ENCODE measurements at places on chromosomes 3 and 15. TPM values are rescaled to one million over a fixed set of nuclear protein-coding genes. Genes with fewer than 3 reads are reported as not detected.

Gene PLSCR2
- total RNA-seq: not detected

Gene CPN2
- not detected for total RNA-seq

Gene GCHFR
- 1.3 TPM for total RNA-seq

Gene P2RY12
- total RNA-seq: not detected

Gene OR5K2
- not detected for total RNA-seq

Gene CYP11A1
- total RNA-seq: not detected

Gene IGSF11
- total RNA-seq: 66.5 TPM

DNA sequence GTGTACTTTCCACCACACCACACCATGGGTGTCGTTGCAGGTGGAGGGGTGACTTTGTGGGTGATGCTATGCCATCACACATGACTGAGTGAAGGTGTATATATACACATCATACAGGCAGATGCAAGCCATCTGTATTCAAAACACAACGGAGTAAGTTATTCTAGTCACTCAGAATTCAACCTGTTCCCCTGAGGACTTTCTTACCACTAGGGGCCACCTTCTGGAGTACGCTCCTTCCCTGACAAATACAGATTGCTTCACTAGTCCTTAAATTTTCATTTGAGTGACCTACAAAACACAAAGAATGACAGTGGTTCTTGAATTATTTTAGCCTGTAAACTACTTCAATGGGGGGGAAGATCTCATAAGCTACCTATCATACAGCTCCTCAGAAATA, 52.8 kb upstream of the NTRK3 start:
- no peak for DNase-seq

- no peak for DNase-seq
These were observed 428.9 kb downstream of the VGLL3 start for GRCh38 chr3:86562090-86562489.

GRCh38 chr3:94406595-94406994, 343.7 kb downstream of the NSUN3 start:
- DNase-seq: no peak

- DNase-seq: no peak
These were observed 246.6 kb upstream of the LRRC3B start for GRCh38 chr3:26375843-26376530.

DNA sequence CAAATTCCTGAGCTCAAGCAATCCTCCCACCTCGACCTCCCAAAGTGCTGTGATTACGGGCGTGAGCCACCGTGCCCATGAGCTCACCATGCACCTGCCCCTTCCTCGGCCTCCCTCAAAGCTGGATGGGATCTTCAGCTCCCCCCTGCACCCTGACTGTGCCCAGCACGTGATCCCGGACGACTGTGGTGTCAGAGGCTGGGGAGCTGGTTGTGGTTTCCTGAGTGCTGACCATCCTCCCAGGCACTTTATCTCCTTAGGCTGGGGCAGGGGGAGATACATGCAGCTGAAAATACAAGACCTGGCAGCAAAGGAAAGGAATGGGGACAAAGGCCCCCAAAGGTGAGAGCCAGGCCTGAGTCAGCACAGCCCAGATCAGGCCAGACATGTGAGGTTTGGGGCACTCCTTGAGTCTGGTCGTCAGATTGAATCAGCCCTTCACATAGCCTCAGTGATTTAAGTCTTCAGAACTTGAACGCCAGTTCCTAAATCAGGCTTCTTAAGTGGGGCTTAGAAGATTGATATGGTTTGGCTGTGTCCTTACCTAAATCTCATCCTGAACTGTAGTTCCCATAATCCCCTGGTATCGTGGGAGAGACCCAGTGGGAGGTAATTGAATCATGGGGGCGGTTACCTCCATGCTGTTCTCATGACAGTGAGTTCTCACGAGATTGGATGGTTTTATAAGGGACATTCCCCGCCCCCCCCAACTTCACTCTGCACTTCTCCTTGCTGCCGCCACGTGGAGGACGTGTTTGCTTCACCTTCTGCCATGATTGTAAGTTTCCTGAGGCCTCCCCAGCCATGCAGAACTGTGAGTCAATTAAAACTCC, 35.8 kb downstream of the PRKCD start:
- DNase-seq: peak; percentile 95

GRCh38 chr15:69988541-69989225, 109.0 kb downstream of the TLE3 start:
- DNase-seq: no peak

DNA sequence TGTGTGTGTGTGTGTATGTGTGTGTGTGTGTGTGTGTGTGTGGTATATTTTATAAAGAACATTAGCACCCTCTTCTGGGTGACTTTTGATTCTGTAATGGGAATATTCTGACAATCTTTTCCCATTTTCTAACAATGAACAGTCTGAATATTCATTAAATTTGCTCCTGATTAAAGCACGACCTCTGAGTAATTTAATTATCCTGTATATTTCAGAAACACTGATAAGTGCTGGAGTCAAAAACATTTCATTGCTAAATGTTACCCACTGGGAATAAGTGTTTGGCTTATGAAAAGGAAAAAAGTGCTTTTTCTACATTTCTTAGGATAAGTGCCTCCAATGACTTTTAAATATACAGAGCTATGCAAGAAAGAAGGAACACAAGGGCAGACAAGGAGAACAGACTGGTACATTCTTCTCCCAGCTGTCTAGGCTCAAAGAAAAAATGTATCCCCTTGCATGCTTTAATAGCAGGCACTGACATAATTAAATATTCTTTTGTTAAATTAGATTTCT, 32.3 kb upstream of the SYNPR start:
- peak; percentile 15 for DNase-seq

DNA sequence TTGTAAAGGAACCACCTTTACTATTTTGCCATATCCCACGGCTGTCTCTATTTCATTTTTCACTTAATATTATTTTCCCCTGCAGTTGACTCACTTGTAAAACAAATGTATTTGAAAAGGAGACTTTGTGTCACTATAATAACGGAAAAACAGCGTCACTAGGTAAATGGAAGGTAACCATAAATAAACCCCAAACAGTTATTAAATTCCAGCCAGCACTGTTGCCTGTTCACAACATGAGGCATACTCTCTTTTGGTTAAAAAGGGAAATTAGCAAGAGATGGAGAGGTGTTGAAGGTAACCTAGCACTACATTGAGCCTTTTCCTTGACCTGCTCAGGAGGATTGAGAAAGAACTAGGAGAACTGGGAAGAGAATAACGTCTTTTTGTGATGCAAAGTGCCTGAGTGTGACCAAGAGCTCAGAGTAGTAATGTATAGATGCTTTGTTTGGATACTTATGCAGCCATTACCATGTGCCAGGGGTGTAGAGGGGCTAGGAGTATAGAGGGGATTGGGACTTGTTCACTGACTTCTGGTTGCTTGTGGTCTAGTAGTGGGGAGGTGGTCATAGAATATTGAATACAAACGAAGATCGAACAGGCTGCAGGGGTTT, 19.6 kb downstream of the FLNB start:
- DNase-seq: peak; percentile 52

- DNase-seq: no peak
These were observed 10.9 kb upstream of the BCL2A1 start for GRCh38 chr15:79981831-79982455.

GRCh38 chr15:69663441-69663840, 210.8 kb downstream of the RPLP1 start:
- DNase-seq: no peak

- no peak for DNase-seq
These were observed 212.1 kb upstream of the EIF1B start for GRCh38 chr3:40097131-40098117.

GRCh38 chr15:92963794-92964193, 63.7 kb downstream of the CHD2 start:
- DNase-seq: no peak

- DNase-seq: no peak
These were observed 121.6 kb downstream of the UBE2E2 start for GRCh38 chr3:23324745-23325144.

Data from SK-MEL-5 (cell line).